Fibroblast of mammary gland (primary cell): ENCODE measurements at places on chromosomes 7 and 10.

DNA sequence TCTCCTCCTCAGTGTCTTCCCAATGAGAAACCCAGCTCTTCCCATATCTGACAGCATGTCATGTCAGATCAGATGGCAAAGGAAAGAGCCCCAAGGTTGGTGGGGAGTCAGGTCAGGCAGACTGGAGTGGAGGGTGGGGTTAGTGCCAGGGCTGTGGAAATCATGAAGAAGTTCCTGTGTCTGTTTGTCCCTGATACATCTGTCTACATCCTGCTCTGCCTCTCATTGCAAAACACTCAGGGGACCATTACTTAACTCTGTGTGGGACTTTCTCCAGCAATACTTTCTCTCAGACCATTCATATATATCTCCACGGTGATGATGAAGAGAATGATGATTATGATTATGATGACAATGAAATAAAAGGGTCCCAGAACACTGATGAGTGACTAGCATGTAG lies 3.3 kb downstream of the PRRT4 start:
- peak; percentile 33 for DNase-seq

DNA sequence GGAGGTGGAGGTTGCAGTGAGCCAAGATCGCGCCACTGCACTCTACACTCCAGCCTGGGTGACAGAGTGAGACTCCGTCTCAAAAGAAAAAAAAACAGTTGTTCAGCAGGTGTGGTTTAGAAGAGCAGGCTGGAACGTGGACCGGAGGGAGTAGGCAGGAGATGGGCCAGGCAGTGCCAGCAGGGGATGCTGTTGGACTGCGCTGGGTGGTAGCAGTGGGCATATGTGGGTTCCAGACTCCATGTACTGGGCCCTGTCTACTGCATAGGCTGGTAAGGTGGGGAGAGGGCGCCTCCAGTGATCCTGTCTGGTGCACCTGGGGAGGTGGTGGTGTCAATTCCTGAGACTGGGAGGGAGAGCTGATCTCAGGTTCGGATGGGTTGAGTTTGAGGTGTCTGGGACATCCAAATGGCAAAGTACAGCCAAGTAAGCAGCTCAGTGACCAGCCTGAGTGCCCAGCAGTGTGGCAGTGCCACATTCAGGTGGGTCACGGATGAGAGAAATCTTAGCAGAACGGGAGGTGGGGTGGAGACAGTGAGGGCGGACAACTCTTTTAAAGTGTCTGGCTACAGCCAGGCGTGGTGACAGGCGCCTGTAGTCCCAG lies 25.9 kb downstream of the SFXN4 start:
- DNase-seq, result peak; percentile 33

DNA sequence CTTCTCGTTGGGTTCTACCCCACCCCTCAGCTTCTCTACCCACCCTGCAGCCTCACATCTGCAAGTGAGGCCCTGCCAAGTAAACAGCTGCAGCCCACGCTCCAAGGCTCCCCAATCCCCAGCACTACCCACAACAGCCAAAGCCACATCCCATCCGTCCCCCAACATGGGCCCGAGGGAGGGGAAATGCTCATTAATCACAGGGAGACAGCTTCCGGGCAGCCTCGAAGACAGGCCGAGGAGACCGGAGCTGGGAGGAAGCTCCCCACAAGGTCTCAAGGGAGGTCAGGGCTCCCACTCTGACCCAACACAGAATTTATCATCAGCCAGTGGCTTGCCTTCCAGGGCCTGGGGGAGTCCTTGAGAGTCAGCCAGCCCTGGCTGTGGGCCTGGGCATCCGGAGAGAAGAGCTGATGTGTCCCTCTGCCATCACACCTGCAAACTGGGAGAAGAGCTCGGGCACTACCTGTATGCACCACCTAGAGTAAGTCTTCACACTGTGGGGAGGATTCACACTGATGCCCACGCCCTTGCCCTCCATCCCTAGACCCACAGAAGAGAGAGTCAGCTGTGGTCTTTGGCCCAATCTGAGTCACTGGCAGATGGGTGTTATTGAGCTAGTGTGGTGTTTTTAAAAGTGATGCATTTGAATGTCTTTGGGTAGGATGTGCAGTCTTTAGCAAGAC lies 115.5 kb upstream of the ZMIZ1 start:
- peak; percentile 89 for DNase-seq

DNA sequence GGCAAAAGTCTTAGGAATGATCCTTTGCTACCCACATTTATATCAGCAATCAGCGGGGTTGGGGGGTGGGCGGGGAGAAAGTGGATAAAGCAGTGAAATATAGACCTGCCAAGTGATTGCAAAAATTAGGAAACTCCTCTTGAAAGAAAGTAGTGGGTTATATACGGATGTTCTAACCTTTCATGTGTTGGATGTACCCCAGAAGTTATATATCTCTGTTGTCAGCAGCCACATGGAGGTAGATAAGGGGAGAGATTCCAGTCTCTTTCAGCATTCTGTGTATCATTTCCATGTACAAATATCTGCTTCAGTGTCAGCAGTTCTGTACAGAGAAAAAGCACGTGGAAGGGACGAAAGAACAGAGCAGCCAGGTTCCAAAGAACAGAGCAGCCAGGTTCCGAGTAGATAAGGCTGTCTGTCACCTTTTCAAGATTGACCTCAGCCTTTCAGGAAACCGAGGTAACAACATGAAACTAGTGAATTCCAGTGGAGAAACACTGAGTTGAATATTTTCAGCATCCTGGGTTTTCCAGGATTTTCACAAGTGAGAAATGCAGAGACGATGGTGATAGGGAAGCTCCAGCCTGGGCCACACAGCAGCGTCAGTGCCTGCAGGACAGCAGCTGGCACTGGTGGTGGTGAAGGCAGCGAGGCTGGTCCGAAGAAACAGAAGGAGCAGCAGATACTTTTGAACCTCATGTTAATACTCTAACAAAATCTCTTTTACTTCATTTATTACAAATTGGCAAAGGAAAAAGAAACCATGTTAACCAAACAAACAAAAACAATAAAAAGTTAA lies 212.3 kb downstream of the C7orf25 start:
- no peak for DNase-seq

- no peak for DNase-seq
These were observed 708.4 kb downstream of the POM121L12 start for GRCh38 chr7:53743697-53744402.

GRCh38 chr10:49164559-49165188 lies 23.5 kb downstream of the TMEM273 start:
- peak; percentile 42 for DNase-seq

- DNase-seq, result no peak
These were observed 4.7 kb downstream of the C10orf71 start for GRCh38 chr10:49303711-49304110.

- DNase-seq, result no peak
These were observed 159.6 kb downstream of the LSM5 start for GRCh38 chr7:32330602-32331001.

DNA sequence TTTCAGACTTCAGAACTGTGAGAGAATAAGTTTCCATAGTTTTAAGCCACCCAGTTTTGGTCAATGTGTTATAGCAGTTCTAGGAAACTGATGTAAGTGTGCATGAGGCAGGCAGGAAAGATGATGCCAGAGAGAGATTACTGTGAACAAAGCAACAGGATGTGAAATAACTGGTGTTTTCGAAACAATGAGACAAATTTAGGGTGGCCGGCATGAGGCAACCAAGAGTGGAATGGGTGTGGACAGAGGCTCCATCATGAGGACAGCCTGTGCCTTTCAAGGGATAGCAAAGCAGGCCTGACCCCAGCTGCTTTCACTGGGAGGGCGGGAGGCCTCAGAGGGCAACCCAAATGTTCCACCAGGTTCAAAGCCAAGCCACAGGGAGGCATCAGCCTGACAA lies 67.3 kb upstream of the UCN3 start:
- DNase-seq, result peak; percentile 41

- no peak for DNase-seq
These were observed 66.6 kb downstream of the MAGI2 start for GRCh38 chr7:79386688-79387422.

DNA sequence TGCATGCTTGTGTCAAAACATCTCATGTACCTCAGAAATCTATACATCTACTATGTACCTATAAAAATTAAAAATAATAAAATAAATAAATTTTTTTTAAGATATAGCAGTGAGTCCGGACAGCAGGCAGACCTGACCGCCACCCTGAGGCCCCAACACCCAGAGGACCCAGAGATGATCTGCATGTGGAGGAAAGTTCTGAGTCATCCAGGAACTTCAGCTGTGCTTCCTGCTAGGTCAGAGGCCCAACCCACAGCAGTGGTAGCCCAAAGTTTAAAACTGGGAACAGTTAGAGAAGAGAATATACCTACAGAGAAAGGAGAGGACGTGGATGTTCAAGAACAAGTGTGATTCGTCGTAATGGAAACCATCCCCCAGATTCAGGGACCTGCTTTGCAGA lies 683.7 kb upstream of the NRP1 start:
- peak; percentile 28 for DNase-seq

- no peak for DNase-seq
These were observed 111.1 kb upstream of the C10orf90 start for GRCh38 chr10:126781450-126782216.

- DNase-seq, result peak; percentile 86
These were observed 24.6 kb upstream of the RHBDD2 start for GRCh38 chr7:75854233-75854632.

GRCh38 chr10:95133016-95133752 lies 60.9 kb upstream of the ACSM6 start:
- peak; percentile 82 for DNase-seq

DNA sequence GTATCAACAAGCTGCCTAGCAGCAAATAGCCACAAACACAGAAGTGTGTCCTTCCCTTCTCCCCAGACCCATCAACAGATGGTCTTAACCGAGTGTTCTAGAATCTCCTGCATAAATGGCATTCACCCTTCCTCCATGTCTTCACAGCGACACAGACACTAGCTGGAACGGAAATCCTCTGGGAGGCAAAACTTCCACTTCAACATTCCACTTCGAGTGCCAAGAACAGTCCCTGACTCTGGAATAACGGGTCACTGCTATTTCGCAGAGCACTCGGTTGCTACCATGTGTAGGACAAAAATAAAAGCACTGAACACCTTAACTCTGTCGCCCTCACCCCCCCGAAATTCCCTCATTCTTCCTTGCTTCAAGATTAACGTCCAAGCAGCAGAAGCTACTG lies 65.1 kb downstream of the SFMBT2 start:
- DNase-seq, result no peak

DNA sequence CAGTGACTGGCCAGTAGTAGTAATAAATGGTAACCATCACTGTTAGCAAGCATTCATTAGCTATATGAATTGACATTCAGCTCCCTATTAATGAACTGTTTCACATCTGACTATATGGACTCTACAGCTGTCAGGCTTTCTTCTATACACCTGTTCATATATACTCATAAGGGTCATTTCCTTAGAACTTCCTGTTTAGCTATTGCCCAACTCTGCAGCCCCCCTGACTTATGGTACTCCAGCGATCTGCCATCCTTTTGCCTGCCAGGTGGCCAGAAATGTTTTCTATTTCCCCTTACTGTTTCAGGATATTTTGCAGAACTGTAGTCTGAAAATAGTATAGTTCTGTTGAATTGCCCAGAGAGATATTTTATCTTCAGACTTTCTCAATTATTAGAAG lies 56.6 kb downstream of the TASOR2 start:
- DNase-seq, result no peak

- DNase-seq, result no peak
These were observed 561.5 kb upstream of the POT1 start for GRCh38 chr7:125491137-125491536.

- no peak for DNase-seq
These were observed 138.7 kb downstream of the FAM204A start for GRCh38 chr10:118203461-118203860.

- DNase-seq, result peak; percentile 71
These were observed 99.4 kb downstream of the RSU1 start for GRCh38 chr10:16717622-16718395.
